Hepatocyte (in vitro differentiated cells): ENCODE measurements at places on chromosomes 6 and 20. TPM values are rescaled to one million over a fixed set of nuclear protein-coding genes. Genes with fewer than 3 reads are reported as not detected.

DNA sequence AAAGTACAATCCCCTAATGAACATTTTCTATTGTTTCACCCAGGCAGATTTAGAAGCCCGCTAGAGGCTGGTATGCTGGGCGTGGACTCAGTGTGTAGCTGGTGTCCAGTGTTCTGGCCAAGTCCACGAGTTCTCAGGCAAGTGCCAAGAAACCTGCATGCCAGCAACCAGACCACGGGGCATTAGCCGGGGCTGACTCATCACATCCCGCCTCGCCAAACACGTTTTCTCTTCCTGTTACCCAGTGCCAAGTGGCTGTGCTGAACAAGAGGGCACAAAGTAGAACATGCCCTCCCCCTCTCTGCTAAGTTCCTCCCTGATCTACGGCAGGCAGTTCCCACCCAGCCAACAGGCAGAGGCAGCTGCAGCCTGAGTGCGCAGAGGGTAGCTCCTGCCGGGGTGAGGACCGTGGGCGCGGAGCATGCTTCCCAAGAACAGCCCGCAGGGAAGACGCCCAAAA is 29.6 kb downstream of the RAMACL start:
- DNase-seq = no peak
- H3K36me3 ChIP-seq = no peaks in the 10 kb centered on the region
- H3K27me3 ChIP-seq = no peaks in the 10 kb centered on the region
- no peak overlapping the region for H3K4me3 ChIP-seq
- H3K4me1 ChIP-seq = peaks cover 5% of the 10 kb centered on the region

DNA sequence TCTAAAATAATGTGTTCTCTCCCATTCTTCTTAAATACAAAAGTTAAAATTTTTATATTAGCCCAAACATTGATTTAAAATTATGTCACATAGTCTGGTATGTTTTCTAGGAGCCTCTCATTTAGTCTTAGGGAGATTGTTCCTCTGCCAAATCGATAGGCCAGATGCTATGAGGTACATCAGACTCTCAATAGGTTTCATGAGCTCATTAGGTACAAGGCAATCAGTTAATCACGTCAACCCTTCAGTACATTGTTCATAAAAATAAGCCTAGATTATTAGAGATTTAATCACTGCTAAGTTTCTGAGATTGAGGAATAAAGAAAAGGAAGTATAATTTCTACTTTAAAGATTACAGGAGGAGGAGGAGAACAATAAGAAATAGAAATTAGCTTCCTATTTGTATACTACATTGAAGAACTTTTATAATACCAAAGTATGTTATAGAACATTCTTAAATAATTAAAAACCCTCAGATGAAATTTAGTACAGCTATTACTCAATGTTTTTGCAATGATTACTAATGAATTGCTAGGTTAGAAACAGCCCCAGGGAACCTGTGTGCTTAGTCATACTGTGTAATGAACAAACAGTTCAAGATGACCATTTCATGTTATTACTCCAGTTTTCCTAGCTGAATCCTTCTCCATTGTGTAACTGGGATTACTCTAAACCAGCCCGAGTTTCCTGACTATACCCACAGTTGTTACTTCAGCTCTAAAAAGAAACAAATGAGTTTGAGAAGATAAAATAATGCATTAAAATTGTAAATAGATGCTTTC is 117.0 kb downstream of the BMP5 start:
- peak; percentile 65 for DNase-seq
- no peaks in the 10 kb centered on the region for H3K27me3 ChIP-seq
- H3K4me1 ChIP-seq = no peaks in the 10 kb centered on the region
- no peaks in the 10 kb centered on the region for H3K36me3 ChIP-seq
- peak overlapping the region; percentile 50 for H3K27ac ChIP-seq
- H3K4me3 ChIP-seq = no peak overlapping the region

GRCh38 chr6:166436195-166437139 is 53.7 kb upstream of the MPC1 start:
- no peaks in the 10 kb centered on the region for H3K36me3 ChIP-seq
- no peaks in the 10 kb centered on the region for H3K4me1 ChIP-seq
- no peak overlapping the region for H3K27ac ChIP-seq
- H3K4me3 ChIP-seq = no peak overlapping the region
- DNase-seq = no peak

DNA sequence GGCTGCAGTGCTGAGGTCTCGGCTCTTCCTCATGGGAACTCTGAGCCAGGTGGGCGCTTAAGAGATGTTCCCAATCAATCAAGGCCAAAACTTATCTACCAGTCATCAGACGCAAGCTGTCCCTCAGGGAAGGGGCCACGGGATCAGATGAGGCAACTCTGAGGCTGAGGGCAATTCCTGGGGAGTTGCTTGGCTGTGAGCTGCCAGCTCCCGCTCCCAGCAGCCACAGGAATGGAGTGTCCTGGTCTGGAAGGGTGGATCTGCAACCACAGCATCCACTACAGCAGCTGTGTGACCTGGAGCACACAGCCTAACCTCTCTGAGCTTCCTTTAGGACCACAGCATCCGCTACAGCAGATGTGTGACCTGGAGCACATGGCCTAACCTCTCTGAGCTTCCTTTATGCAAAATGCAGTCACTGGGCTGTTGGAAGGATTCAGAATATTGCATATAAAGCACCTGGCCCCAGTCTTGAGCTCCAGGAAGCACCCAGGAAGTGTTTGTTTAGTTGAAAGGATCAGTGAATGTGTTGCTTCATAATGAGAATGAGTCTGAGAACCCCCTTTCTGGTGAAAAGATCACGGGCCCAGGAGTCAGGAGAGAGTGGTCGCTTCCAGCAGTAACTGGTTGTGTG is 60.9 kb downstream of the TFAP2C start:
- no peak for DNase-seq
- no peaks in the 10 kb centered on the region for H3K36me3 ChIP-seq
- H3K27ac ChIP-seq = no peak overlapping the region
- H3K27me3 ChIP-seq = no peaks in the 10 kb centered on the region
- no peak overlapping the region for H3K4me3 ChIP-seq

DNA sequence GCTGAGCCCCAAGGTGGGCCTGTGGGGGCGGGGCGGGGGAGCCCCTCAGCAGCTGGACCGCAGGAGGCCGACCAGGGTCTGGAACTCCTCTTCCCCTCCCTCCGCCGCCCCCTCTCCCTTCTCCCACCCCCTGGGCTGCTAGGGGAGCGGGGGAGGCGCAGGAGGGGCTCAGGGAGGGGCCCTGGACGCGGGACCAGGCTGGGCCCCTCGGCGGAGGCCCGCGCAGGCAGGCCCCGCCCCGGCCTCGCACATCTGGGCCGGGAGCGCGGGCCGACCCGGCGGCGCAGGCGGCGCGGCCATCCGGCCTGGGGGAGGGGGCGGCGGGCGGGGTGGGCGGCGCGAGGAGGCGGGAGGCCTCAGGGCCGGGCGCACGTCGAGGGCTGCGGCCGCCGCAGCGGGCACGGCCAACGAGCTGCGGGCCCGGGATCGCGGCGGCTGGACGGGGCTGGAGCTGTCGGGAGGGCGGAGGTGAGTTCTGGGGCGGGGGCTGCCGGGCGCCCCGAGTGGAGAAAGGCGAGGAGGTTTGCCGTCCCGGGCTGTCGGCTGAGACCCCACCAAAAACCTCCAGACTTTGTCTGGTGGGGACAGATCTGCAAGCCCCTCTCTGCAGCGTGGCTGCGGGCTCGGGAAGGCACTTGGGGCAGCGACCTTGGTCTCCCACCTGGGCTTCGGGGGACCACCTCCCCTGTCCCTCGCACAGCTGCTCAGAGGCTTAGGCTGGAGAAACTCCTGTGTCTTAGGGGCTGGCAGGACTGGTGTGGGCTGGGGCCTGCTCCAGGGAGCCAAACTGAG is at the start of gene HSPA12B:
TSS of gene HSPA12B (plus strand) at position 359 of the 792 bp plus-strand sequence. CDS start 5,990 bp downstream, outside the sequence.
- H3K36me3 ChIP-seq = no peaks in the 10 kb centered on the region
- H3K27ac ChIP-seq = peak within 1 kb of the TSS; percentile 27
- H3K4me1 ChIP-seq = peaks cover 2% of the 10 kb centered on the region

The PDE7B gene
- total RNA-seq = 7.2 and 9.2 TPM in 2 replicates

DNA sequence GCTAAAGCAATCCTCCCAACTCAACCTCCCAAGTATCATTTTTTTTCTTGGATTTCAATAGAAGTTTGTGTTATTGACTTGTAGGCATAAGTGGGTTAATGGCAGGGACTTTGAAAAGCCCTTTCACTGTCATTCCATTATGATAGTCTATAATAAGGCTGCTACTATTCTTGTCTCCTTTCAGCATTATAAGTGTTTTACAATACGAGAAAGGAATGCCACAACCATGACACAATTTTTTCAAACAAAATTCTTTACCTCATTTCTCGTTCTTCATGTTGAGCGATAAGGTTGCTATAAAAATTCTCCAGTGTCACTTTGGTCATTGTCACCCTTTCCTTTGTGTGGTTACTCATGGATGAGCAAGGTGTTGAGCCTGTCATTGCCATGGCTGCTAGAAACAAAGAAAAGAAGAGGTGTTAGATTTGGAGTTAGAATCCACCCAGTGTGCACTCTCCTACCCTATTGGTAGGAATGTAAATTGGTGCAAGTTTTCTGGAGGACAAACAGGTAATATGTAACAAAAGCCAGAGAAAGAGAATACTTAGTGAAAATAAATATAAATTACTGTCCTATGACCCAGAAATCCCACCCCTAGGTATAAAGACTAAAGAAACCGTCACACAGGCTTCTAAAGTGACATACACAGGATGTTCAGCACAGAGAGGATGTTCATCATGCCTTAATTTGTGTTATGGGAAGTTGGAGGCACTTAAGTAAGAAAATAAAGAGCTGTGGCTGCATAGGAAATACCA is 7.3 kb downstream of the STK38 start:
- H3K4me1 ChIP-seq = peaks cover 11% of the 10 kb centered on the region
- no peak for DNase-seq
- no peak overlapping the region for H3K4me3 ChIP-seq
- no peaks in the 10 kb centered on the region for H3K27me3 ChIP-seq

GRCh38 chr20:54292185-54292584 is 84.3 kb downstream of the PFDN4 start:
- H3K27me3 ChIP-seq = no peaks in the 10 kb centered on the region
- H3K36me3 ChIP-seq = no peaks in the 10 kb centered on the region
- DNase-seq = no peak
- no peak overlapping the region for H3K27ac ChIP-seq
- no peaks in the 10 kb centered on the region for H3K4me1 ChIP-seq

GRCh38 chr6:46215213-46215612 is 44.4 kb upstream of the ENPP5 start:
- no peaks in the 10 kb centered on the region for H3K36me3 ChIP-seq
- H3K27ac ChIP-seq = no peak overlapping the region
- no peak for DNase-seq
- no peak overlapping the region for H3K4me3 ChIP-seq
- H3K27me3 ChIP-seq = no peaks in the 10 kb centered on the region

The BPIFB1 gene
- total RNA-seq = 0.10 TPM in 1 of 2 replicates, not detected in the other

GRCh38 chr6:162907876-162908481 is 180.2 kb downstream of the PACRG start:
- H3K4me1 ChIP-seq = no peaks in the 10 kb centered on the region
- H3K36me3 ChIP-seq = no peaks in the 10 kb centered on the region
- no peaks in the 10 kb centered on the region for H3K27me3 ChIP-seq
- DNase-seq = no peak

The GRIK2 gene
- total RNA-seq = 5.1 and 6.2 TPM in 2 replicates

The PPIL6 gene
- 2.2 and 2.6 TPM in 2 replicates for total RNA-seq

GRCh38 chr6:137977814-137978213 is 110.8 kb downstream of the TNFAIP3 start:
- DNase-seq = no peak
- H3K4me3 ChIP-seq = no peak overlapping the region
- no peaks in the 10 kb centered on the region for H3K36me3 ChIP-seq
- H3K27me3 ChIP-seq = no peaks in the 10 kb centered on the region
- peak overlapping the region; percentile 23 for H3K27ac ChIP-seq

The MYL9 gene
- 31.8 and 46.0 TPM in 2 replicates for total RNA-seq

- H3K27ac ChIP-seq = no peak overlapping the region
- H3K36me3 ChIP-seq = no peaks in the 10 kb centered on the region
- peaks cover 5% of the 10 kb centered on the region for H3K27me3 ChIP-seq
- no peak for DNase-seq
Measured at GRCh38 chr20:57031867-57032355, 234.5 kb downstream of the BMP7 start.

DNA sequence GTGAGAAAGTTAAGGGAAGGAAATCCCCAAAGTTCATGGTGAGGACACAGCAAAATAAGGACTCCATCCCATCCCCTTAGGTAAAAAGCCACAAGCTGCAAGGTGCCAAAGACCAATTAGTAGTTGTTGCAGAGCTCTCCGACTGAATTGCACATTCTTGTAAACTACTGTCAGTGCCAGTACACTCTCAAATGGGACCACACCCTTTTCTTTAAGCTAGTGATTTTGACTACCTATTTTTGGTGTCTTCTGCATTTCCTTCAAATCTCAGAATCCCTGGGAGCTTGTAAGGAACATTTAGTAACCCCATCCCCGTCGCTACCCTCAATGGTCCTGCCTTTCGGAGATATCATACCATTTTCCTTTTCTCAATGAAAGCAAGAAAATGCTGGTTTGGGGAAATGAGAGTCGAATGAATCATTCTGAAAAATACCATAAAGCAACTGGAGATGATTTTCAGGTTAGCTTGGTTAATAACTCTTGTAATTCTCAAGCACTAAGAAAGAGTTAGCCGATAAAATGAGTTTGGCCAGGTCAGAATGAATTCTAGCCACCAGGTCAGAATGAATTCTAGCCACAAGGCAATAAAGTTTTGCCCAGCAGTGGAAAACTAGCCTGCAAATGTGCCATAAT is 5.2 kb upstream of the HMGN3 start:
- no peaks in the 10 kb centered on the region for H3K27me3 ChIP-seq
- no peak overlapping the region for H3K27ac ChIP-seq
- no peaks in the 10 kb centered on the region for H3K36me3 ChIP-seq
- H3K4me1 ChIP-seq = peaks cover 7% of the 10 kb centered on the region

The PARD6B gene
- total RNA-seq = 38.5 and 41.0 TPM in 2 replicates

The POPDC3 gene
- total RNA-seq = 0.93 and 1.2 TPM in 2 replicates

DNA sequence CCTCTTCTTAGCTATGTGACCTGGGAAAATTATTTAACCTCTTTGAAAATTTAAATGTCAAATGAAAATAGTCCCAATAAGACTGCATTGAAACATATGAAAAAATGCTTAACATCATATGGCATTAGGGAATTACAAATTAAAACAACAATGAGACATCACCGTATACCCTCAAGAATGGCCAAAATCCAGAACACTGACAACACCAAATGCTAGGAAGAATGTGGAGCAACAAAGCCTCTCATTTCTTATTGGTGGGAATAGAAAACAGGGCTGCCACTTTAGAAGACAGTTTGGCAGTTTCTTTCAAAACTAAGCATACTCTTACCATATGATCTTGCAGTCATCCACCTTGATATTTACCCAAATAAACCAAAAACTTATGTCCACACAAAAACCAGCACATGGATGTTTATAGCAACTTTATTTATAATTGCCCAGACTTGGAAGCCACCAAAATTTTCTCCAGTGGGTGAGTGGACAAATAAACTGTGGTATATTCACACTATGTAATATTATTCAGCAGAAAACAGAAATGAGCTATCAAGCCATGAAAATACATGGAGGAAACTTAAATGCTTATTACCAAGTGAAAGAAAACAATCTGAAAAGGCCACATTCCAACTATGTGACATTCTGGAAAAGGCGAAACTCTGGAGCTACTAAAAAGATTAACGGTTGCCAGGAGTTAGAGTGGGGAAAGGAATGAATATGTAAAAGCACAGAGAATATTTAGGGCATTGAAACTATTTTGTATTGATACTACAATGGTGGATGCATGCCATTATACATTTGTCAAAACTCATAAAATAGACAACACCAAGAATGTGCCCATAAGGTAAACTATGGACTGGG is 459.9 kb downstream of the GRIK2 start:
- no peaks in the 10 kb centered on the region for H3K36me3 ChIP-seq
- H3K4me3 ChIP-seq = no peak overlapping the region
- DNase-seq = no peak
- no peak overlapping the region for H3K27ac ChIP-seq
- H3K4me1 ChIP-seq = no peaks in the 10 kb centered on the region

GRCh38 chr6:137489046-137490005 is 4.9 kb downstream of the OLIG3 start:
- H3K36me3 ChIP-seq = no peaks in the 10 kb centered on the region
- H3K4me1 ChIP-seq = peaks cover 13% of the 10 kb centered on the region
- no peak for DNase-seq
- peaks cover 100% of the 10 kb centered on the region for H3K27me3 ChIP-seq
- H3K27ac ChIP-seq = no peak overlapping the region

The GGTLC1 gene
- total RNA-seq = not detected in 2 replicates

The ANGPT4 gene
- total RNA-seq = not detected in 2 replicates
